Inflammatory macrophage (primary cell): ENCODE measurements at places on chromosomes 4 and X.

- peak; percentile 70 for DNase-seq
Observed at GRCh38 chrX:154800478-154801210, 4.6 kb downstream of the MPP1 start.

- DNase-seq: no peak
Observed at GRCh38 chr4:100106982-100107381, 83.3 kb downstream of the DDIT4L start.

DNA sequence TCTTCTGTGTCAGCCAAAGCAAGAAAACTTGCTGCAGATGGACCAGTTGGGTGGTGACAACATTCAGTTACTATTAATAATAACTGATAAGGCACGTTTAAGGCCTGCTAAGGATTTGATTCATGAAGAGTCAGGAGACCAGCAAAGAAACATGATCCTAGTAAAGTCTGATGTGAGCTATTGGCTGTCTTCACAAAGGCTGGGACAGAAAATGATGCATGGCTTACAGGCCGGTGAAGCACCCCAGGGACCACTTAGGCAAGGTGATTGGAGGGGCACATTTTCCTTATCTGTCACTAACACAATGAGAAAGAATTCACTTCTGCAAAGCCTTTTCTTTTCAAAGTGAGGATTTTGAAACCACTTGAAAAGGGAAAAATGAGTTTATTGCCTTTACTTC is 65.4 kb upstream of the TRPC3 start:
- no peak for DNase-seq

- no peak for DNase-seq
Observed at GRCh38 chrX:109728173-109728535, 4.9 kb downstream of the ACSL4 start.

GRCh38 chr4:24979554-24979953 is 51.2 kb downstream of the LGI2 start:
- peak; percentile 90 for DNase-seq

GRCh38 chrX:5807181-5807580 is 421.5 kb downstream of the NLGN4X start:
- no peak for DNase-seq

DNA sequence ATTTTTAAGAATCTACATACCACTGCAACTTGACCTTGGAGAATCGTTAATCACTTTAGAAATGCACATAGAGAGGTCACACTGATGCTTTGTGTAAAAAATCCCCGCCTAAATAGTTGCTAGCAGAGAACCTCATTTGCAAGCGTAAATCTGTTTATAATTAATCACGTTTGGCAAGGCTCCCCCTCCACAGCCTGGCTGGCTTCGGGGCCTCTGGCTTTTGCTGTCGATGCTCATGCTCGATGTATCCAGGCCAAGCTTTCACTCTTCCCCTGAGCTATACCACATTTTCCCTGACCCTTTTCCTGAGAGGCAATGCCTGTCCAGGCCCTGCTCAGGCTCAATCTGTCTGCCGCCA is 23.4 kb downstream of the CYTL1 start:
- no peak for DNase-seq

GRCh38 chr4:112759313-112759712 is 122.4 kb downstream of the LARP7 start:
- DNase-seq: no peak

GRCh38 chr4:21327976-21328700 is 620.4 kb downstream of the KCNIP4 start:
- no peak for DNase-seq

DNA sequence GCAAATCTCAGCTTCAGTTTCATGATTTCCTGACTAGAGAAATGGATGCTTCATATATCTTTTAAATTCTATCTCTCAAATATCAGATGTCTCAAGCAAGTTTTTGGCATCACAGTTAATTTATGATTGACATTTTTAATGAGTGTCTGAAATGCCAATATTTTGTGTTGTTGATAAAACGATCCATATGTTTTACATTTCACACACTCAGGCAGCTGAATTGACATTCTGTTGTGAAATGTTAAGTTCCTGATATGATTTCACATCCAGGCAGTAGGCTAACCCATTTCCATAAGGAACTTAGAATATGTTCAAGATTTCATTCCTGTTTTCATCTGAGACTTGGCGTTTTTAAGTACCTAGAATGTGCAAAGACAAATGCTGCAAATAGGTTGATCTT is 650.6 kb downstream of the PCDH18 start:
- DNase-seq: no peak

- no peak for DNase-seq
Observed at GRCh38 chrX:105527759-105528158, 294.6 kb upstream of the NRK start.

GRCh38 chr4:147289181-147289580 is 191.7 kb upstream of the EDNRA start:
- DNase-seq: no peak

DNA sequence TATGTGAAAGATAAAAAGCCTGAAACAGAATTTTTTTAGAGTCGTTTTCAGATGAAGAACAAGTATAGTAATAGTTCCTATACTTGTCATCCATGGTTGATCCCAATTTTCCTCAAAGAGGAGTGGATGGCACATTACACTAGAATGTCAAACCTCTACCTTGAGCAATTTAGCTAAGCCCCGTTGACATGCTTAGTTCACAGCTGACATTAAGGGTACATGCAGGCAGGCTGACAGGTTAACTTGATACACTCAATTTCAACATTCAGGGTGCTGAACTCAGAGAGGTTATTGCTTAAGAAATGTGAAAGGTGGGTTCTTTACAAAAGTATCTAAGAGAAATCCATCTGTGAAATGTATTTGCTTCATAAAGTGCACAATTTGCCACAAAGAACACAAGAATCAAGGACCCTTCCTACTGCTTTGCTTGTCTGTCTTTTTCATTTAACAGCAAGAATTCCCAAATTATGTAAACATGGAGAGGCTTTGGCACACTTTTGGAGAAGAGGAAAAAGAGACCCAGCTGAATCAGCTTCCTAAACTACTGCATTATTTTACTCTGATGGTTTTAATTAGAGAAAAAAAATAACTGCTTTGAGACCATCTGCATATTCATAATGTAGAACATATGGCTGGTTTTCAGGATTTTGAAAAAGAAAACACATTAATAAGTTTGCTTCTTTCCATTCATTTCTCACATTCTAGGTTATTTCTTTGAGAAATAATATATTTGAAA is 122.5 kb upstream of the DDIT4L start:
- DNase-seq: no peak

GRCh38 chr4:132572210-132572609 is 576.9 kb upstream of the PCDH10 start:
- DNase-seq: no peak

GRCh38 chr4:18366136-18366535 is 344.6 kb upstream of the LCORL start:
- DNase-seq: no peak

DNA sequence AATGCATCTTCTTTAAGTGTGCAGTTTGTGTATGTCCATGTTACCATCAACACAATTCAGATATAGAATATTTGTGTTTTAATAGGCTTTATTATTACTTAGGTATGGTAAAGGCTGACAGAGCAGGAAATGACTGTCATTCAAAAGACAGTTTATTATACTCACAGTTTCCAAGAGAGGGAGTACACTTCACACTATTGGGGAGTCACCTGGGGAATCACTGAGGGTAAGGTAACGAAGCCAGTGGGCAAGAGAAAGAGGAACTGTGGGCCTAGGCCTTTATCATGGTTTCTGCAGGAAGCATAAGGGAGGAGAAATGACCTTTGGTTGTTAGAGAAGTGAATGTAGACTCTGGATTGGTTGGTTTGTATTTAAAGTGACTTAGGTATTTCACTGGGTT is 235.1 kb upstream of the HCCS start:
- DNase-seq: no peak

DNA sequence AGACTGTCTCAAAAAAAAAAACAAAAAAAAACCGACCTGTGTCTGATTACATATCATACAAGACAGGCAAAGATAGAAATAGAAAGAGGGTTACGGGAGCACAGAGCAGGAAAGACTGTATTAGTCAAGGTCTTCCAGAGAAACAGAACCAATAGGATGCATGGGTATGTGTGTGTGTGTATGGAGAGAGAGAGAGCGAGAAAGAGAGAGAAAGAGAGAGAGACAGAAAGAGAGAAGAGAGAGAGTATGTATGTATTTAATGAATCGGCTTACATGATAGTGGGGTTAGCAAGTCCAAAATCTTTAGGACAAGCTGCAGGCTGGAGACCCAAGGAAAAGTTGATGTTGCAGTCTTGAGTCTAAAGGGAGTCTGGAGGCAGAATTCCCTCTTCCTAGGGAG is 7.5 kb upstream of the DDX3X start:
- no peak for DNase-seq

DNA sequence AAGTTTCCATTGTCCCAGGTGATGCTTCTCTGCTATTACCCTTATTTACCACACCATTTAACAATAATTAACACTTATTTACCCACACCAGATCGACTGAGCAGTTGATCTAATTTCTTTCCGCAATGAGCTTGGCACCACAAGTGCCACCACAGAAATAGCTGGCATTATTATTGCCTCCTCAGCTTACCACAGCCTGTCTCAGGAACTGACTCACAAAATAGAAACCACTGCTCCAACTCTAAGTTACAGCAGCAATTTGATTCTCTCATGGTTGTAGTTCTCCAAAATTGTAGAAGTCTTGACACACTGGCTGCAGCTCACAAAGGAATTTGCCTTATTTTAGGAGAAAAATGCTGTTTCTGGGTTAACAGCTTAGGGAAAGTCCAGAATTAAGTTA is 22.5 kb downstream of the ZNF721 start:
- DNase-seq: no peak

DNA sequence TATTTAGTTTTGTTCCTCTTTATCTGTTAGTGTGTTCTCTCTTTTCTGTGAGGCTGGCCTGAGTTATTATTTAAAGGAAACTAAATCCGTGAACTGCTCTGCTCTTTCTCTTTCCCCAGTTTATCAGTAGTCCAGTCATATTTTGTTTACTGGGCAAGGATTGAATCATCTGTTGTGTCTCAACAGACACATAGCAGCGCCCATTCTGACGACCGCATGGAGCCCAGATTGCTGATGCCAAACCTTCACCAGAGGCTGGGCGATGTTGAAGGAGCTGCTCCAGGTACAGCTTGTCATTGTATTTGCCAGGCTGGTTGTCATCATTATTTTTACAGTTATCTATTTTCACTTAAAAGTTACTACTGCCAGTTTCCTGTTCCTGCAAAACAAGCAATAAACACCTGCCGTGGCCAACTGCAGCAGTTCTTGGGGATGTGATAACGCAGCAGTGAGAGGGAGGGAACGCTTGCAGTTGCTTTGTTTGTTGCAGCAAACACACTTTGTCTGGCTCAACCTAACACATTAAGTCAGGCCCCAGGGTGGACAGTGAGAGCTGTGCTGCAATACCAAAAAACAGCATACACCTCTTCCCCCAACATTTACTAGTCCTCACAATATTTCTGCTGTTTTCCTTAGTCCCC is 10.1 kb downstream of the REELD1 start:
- DNase-seq: no peak

DNA sequence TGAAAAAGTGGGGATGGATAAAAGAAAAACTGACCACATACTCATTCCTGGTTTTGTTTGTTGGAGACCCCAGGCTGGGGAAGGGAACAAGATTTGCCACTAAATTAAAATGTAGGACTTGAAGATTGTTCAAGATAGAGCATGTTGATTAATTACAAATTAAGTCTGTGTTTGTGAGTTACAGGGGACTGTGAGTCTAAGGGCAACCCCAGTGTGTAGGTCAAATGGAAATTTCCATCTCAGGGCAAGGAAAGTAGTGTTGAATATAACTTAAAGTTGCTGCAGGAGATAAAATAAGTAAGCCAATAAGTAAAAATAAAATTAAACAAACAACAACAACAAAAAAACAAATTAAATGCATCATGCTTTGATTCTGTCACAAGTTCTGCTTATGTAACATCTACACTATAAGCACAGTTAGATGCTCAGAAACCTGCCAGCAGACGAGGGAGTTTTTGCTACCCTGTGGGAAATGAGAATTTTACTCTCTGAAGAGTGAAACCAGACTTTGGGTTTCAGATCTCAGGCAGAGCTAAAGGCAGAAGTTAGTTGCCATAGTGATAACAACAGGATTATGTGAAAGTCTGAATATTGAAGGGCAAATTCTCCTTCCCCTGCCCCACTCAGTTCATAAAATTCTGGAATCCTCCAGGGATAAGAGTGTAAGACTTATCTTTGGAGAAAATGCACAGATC is 352.3 kb downstream of the GRXCR1 start:
- DNase-seq: no peak

- no peak for DNase-seq
Observed at GRCh38 chr4:170001745-170002267, 24.4 kb downstream of the MFAP3L start.

- peak; percentile 51 for DNase-seq
Observed at GRCh38 chrX:40105835-40106675, 8.3 kb upstream of the BCOR start.

DNA sequence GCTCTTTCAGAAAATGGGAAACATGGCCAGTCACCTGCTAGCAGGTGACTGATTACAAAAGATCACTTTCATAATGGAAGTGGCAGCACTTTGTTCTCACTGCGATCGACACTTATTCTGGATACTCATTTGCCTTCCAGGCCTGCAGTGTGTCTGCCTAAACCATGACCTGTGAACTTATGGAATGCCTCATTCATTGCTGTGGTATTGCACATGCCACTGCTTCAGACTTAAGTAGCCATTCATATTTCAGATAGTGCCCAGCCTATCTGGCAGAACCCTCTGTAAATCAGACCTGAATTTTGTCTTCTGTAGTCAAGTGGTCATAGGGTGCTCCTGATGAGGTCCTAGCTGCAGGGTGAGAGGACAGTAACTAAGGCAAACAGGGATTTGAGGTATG is 23.3 kb upstream of the MGST2 start:
- no peak for DNase-seq

DNA sequence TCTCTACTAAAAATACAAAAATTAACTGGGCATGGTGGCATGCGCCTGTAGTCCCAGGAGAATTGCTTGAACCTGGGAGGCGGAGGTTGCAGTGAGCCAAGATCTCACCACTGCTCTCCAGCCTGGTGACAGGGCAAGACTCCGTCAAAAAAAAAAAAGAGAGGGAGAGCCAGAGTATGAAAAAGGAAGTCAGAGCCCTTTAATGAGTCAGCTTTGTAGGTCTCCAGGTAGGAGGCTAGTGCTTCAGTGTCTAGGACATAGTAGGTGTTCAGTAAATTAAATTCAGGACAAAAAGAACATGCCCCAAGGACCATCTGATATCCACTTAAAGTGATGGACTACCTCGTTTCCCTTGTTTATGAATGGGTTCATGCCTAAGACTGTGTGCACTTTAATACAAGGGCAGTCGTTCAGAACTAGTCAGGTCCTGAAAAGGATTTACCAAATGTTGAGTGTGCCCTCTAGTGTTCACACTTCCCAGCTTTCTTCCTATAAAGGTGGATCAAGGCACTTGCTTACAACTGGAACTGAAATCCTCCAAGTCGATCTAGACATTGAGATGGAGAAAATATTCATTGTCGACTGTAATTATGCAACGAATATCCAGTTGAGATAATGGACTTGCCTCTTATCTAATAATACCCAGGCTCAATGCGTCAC is 29.0 kb downstream of the F9 start:
- DNase-seq: peak; percentile 57

- no peak for DNase-seq
Observed at GRCh38 chrX:76420237-76420636, 7.3 kb upstream of the MAGEE1 start.
